ENCODE measurements at places on chromosomes 4 and X. TPM values are rescaled to one million over a fixed set of nuclear protein-coding genes. Genes with fewer than 3 reads are reported as not detected.

DNA sequence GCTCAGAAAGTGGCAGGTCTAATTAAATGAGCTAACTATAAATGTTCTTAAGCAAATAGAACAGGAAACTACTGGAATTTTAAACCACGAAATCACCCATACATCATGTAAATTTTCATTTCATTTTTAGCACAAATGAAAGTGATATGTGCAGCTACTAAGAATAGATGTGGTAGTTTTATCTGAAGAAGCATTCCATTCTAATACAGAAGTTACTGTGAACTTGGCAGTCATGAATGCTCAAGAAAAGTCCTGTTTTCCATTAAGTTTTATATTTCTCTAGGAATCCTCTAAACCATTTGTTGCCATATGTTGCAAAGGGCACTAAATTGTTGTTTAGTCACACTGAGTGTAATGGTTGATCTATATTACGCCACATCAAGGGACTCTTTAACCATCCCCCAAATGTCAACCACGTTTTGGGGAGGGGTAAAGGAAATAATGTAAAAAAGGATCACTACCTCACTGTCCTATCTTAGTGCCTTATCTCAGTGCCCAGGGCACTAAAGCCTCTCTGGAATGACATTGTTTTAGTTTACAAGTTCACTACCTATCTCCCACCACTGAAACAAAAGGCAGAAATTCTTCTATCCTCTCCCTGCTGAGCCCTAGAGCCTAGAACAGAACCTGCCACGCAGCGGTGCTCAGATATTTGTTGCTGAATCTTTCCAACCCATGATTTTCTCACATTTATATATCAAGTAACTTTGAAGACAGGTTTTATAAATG is 118.0 kb downstream of the SHISA3 start:
- DNase-seq: no peak

DNA sequence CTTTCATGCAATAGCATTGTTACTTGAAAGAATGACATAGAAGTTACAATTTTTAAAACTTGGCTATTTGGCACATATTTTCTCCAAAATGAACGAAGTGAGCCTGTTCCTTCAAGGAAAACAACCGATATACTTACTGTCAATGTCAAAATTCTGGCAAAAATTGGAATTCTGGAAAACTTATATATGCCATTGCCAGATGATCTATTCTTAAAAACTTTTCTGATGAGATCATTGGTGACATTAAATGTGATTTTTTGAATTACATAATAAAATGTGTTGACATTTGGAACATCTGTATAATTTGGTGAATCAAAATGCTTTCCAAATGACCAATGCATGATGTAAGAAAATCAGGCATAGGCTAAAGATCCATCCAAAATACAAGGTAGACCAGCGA is 209.0 kb downstream of the SCFD2 start:
- DNase-seq: no peak

- no peak for DNase-seq
Observed at GRCh38 chr4:16218950-16219349, 7.3 kb downstream of the TAPT1 start.

- DNase-seq: no peak
Observed at GRCh38 chrX:55593296-55593695, 29.9 kb upstream of the FOXR2 start.

DNA sequence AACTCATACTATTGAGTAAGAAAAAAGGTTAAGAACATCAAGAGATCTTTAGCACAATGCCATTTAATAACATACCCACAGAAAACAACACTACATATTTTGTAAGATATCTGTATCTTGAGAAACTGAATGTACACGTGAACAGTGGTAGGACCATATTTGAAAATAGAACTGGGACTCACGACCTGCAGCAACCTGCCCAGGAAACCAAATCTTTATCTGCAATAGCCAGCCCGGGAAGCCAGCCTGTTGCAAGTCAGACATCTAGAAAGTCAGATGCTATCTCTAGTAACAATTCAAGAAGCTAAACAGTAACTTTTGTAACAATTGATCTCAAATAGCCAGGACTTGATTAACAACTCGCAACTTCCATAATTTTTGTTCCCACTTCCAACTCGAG is 52.6 kb upstream of the SOD3 start:
- DNase-seq: no peak

DNA sequence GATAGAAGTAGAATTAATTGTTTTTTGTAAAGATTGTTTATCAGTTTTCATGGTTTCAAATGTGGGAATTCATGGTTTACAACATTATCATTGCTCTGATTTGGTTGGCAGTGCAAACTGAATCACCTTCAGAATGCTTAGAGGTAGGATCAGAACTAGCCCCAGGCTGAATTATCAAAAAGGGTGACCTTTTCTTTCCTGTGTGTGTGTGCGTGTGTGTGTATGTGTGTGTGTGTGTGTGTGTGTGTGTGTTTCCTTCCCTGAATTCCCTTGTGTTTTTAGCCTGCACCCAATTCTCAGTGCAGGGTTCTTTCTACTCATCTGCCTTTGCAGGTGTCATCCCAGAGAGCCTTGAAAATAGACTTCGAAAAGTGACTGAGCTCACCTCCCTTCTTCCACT is 125.0 kb downstream of the BMPR1B start:
- no peak for DNase-seq

- DNase-seq: no peak
Observed at GRCh38 chr4:94724016-94724790, 33.6 kb upstream of the BMPR1B start.

DNA sequence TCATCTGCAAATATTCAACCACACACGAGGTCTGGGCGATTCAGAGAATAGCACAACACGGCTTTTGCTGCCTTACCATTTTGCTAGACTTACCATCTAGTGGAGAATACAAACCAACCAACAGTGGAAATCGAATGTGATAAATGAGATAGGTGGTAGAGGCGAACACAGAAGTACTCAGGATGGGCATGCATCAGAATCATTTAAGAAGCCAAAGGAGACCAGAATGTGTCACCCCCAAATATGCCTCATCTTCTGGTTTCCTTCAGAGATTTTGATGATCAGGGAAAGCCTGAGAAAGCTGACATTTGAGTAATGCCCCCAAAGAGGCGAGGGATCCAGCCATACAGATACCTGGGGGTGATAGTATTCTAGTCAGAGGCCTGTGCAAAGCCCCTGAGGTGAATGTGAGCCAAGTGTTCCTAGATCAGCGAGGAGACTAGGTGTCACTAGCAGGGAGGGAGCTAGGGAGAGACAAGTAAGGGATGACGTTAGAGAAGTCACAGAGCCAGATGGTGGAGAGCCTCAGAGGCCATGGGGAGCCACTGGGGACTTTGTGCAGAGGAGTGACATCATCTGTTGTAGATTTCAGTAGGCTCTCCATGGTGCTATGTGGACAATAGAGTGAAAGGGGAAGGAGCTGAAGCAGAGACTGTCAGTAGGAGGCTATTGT is 1.7 kb downstream of the MTMR1 start:
- DNase-seq: peak; percentile 5

DNA sequence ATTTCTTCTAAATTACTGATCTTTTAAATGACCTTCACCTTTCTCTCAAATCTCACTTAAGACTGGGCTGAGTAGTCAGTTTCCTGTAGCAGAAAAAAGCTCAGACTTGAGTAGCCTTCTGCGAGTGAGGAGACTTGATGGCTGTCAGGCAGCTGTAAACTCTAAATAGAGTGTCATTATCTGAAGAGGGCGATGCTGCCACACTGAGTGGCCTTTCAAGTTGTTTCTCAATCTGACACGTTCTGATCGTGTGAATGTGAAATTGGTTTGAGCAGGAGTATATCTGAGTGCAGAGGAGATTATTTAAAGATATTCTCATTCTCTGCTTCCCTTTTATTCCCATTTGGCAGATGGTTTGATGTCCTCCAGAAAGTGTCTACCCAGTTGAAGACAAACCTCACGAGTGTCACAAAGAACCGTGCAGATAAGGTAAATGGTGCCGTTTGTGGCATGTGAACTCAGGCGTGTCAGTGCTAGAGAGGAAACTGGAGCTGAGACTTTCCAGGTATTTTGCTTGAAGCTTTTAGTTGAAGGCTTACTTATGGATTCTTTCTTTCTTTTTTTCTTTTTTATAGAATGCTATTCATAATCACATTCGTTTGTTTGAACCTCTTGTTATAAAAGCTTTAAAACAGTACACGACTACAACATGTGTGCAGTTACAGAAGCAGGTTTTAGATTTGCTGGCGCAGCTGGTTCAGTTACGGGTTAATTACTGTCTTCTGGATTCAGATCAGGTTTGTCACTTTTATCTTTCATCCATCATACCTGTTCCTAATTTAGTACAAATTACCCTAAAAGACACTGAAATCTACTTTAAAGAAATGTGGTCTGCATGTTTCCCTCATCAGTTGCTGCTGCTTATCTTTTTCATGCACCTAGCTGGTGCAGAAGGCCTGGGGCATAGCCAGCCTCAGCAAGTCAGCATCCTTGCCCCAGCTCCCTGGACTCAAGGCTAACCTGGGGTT is 74.3 kb upstream of the MSANTD1 start:
- peak; percentile 61 for DNase-seq

GRCh38 chrX:133991814-133992213 is 6.4 kb upstream of the GPC3 start:
- no peak for DNase-seq

- DNase-seq: no peak
Observed at GRCh38 chrX:153435845-153436244, 10.0 kb downstream of the TREX2 start.

DNA sequence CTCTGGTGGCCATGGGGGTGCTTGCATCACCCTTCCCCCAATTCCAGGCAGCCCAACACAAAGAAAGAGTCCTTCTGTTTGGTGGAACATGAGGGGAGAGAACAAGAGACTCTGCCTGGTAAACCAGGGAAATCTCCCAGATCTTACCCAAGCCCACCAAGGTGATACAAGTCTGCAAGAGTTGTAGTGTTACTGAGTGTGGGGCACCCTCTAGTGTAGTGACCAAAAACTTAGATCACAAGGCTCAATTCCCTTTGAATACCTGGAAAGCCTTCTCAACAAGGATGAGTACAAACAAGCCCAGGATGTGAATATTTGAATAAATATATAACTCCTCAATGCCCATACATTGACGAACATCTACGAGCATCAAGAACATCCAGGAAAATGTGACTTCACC is 64.7 kb downstream of the IL13RA2 start:
- DNase-seq: no peak

DNA sequence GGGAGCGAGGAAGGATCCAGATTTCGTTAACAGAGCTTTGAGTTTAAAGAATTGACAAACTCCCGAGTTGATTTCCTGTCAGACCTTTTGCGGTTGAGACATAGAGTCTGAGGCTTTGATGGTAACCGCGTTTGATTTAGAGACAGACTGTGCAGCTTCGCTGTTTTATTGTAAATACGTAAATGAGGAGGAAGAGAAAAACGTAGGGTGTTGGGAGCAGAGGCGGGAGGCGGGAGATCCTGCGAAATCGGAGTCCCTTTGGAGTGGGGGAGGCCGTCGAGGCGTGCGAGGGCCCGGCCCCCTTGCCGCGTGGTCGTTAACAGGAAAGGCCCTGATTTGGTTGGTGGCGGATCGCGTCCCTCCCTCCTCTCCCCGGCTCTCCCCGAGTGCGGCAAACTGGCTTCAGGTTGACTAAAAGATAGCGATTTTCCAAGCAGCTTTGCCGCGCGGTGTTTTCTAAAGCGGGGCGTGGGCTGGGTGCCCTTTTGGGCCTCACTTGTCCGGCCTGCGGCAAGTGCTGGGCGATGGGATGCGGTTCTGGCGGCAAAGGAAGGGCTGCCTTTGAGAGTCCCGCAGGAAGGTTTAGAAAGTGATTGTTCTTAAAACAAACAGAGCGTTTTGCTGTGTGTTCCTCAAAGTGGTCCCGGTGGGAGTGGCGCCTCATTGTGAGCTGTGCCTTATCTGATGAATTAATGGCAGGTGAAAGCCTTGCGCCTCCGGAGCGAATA is 857 bp downstream of the SCML1 start:
- peak; percentile 60 for DNase-seq

GRCh38 chr4:55721651-55722050 is 85.6 kb upstream of the NMU start:
- no peak for DNase-seq

- DNase-seq: no peak
Observed at GRCh38 chr4:54227256-54228055, 1.6 kb upstream of the PDGFRA start.

GRCh38 chr4:146638786-146639505 is at the start of gene POU4F2:
TSS of gene POU4F2 (plus strand) at chr4:146638893. CDS start at chr4:146639141, 248 bp downstream.
- no peak for DNase-seq

GRCh38 chr4:78354782-78355181 is 196.8 kb upstream of the ANXA3 start:
- no peak for DNase-seq

DNA sequence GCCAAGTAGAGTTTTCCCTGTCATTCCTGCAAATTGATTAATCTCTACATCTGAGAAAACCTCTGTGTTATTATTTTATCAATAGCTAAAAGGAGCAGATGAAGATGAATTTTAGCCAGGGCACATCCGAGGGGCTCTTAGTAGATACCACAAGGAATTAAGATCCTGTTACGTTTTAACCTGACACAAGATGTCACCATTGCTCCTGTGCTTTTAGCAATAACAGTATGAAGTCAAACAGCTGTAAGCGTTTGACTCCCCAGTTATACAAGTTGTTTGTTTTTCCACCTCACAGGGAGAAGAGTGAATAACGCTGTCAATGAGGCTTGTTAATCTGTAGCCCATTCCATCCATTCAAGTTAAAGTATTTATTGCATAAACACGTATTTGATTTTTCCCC is 76.0 kb upstream of the AP1S2 start:
- DNase-seq: no peak

DNA sequence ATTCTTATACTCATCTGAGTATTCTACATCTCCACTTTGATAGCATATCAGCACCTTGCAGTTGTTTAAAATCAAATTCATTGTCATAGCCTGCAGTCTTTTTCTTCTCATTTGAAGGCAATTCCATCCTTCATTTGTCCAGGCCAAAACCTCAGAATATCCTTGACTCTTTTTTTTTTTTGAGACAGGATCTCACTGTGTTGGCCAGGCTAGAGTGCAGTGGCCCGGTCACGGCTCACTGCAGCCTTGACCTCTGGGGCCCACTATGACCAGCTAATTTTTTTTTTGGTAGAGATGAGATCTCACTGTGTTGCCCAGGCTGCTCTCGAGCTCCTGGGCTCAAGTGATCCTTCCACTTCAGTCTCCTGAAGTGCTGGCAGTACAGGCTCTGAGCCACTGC is 2.6 kb downstream of the MRPL1 start:
- no peak for DNase-seq

DNA sequence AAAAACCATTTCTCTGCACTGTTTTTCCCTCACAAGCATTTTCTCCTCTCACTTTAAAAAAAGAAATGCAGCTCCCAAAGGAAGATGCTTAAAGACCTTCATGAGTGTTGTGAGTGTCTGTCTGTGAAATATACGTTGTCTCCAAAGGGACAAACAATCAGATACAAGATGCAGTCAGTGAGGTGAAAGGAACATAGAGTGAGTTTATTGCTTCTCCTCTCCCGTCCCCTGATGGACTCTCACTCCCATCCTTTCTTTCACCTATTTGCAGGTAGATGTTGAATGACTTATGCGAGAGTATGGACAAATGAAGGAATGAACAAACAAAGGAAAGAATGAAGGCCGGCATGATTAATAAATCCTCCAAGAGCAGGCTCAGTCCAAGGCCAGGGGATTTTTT is 561.2 kb upstream of the DIPK2B start:
- DNase-seq: no peak

GRCh38 chr4:77581724-77582123 is 23.9 kb upstream of the CXCL13 start:
- DNase-seq: no peak

- no peak for DNase-seq
Observed at GRCh38 chr4:145055533-145056257, 42.3 kb downstream of the ANAPC10 start.

The NDP gene
- polyA plus RNA-seq: not detected

The SYP gene
- not detected for polyA plus RNA-seq

The MAMLD1 gene
- polyA plus RNA-seq: 0.61 TPM

The HOPX gene
- 1,315 TPM for polyA plus RNA-seq

The TENM3 gene
- not detected for polyA plus RNA-seq

The TXK gene
- polyA plus RNA-seq: 243 TPM

The VCX3B gene
- not detected for polyA plus RNA-seq

The GYG2 gene
- not detected for polyA plus RNA-seq

Measured in immature natural killer cell (primary cell).